ENCODE measurements at places on chromosomes 12 and 14.

DNA sequence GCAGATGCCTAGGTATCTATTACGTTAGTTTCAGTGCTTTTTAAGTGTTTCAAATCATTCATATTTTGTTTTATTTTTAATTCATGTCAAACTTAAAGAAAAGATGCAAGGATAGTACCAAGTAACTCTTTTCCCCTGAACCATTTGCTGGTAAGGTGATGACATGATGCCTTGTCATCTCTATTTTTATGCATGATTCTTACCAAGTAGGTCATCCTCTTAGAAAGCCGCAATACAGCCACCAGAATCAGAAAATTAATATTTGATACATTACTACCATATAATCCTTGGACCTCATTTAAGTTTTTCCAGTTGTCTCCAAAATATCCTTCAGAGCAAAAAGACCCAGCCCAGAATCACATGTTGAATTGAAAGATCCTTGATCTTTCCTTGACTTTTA is 22.3 kb downstream of the ATP5MC2 start:
- DNase-seq, result no peak

- DNase-seq, result no peak
Measured at GRCh38 chr12:101459642-101460346, 15.3 kb upstream of the SPIC start.

DNA sequence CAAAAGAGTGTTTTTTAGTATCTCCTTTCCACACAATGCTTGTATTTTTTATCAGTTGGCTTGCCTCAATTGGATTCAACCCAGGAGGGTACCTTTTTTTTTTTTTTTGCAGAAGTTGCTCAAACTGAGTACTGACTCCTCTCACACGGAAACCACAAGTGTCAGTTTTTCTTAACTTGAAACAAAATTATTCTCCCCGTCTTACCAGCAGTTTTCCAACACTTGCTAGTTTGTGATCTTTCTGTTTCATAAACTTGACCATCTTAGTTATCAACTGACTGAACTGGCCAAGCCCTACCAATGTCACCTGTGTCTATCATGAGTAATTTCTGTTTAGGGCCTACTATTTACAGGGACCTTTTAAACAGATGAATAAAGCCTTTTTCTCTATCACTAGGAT is 34.1 kb upstream of the ITPR2 start:
- DNase-seq, result no peak

- DNase-seq, result no peak
Measured at GRCh38 chr12:89632778-89633177, 75.9 kb downstream of the ATP2B1 start.

GRCh38 chr14:101400830-101401229 is 160.5 kb upstream of the DIO3 start:
- DNase-seq, result no peak

DNA sequence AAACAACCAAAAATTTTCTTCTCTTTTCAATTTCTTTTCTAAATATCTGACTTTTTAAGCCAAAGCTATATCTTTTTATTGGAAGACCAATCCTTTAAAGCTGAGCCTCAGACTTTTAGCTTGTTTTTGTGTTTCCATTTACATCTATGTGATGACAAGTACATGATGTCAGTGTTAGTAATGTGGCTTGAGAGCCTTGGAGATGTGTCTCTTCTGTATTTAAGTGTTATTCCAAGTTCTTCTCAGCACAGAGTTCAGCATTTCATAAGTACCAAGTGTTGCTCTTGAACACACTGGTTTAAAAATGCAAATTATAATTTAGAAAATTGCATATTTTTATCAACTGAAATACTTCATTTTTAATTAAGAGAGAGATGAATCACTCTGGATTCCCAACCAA is 948.9 kb upstream of the FLRT2 start:
- DNase-seq, result no peak

- no peak for DNase-seq
Measured at GRCh38 chr12:46108721-46109120, 118.3 kb upstream of the SCAF11 start.

DNA sequence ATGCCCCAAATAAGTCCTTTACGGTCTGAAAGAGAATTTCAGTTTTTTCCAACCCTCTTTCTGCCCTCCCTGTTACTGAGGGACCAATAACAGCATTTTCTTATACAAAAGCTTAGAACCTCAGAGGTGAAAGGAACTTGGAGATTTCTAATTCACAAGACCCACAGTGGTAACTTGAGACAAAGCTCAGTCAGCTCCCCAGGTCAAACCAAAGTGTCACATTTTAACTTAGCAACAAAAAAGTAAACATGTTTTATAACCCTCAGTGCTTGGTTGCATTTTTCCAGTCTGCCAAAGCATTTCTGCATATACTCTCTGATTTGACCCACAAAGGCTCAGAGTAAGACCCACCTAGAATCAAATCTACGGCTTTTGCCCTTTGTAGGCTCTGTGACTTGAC is 415.2 kb downstream of the VRK1 start:
- DNase-seq, result no peak

DNA sequence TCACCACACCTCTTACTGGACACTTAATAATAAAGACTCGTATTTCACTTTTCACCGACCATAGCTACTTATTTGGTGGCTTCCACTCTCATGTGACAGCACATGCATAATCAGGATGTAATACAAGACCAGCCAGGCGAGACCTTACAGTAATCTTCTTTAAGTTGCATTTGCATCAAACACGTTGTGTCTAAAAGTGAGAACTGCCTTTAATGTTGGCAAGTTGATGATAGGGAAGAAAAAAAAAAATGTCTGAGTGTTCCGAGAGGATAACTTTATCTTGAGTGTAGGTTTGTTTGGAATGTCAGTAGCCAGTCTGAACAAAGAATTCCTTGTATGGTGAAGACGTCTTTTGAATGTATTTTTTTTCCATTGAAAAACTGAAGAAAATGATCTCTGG is 440.4 kb downstream of the ADAMTS20 start:
- DNase-seq, result no peak

DNA sequence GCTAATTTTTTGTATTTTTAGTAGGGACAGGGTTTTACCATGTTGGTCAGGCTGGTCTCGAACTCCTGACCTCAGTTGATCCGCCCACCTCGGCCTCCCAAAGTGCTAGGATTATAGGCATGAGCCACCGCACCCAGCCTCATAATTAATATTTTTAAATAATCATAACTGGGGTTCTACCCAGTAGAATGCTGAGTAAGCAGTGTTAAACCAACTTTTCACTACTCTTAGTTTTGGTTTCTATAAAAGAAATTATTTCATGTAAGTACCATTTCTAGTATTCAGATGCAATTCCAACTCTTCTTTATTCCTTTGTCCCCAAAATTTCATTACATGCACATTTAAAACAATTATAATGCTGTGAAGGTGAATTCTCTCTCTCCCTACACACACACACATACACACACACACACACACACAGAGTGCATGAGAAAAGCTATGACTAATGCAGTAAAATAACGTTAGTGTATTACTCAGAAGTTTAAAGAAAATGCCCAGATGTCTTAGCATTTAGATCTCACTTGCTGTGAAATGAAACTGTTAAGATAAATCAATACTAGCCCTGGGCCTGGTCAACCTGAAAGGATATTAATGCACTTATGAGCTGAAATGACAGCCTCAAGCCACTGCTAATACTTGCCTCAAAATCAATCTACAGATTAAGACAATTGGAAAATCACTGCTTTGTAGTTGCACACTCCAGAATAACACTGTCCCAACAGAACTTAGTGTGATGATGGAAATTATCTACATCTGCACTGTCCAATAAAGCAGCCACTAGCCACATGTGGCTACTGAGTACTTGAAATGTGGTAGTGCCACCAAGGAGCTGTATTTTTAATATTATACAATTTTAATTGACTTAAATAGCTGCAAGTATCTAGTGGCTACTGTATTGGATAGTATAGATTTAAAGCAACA is 36.0 kb downstream of the PTPN21 start:
- no peak for DNase-seq

DNA sequence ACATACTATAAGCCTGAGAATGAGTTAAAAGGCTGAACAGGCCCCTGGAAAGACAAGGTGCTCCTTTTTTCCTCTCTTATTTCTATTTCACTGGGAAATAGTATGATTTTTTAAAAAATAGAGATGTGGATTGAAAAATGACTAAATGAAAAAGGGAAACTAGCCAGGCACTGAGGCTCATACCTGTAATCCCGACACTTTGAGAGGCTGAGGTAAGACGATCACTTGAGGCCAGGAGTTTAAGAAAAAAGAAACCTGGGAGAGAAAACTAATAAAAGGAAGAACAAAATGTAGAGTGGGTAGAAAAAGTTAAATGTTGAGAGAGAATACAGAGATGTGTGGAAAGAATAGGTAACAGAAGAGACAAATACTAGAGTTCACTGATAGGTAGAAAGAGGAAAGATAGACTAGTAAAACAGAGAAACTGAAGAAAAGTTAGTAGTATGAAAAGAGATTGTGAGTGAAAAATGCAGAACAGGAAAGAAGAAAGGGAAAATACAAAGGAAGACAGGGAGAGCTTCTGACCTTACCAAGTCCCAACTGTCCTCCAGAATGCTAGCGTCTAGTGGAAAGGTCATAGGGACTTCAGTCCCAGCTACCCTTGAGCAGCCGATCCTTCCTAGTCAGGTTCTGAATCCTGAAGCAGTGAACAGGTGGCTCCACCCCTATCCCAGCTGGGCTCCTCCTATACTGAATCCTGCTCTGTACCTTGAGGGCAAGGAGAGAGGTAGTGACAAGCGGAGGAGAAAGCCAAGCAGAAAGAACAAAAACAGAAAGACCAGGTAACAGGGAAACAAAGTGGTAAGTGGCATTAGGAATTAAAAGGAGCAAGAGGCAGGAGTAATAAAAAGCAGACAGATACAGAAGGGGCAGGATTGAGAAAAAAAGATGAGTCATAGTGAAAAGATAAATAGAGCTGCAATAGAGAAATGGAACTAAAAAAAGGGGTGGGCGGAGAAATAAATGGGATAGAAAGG is 7.3 kb downstream of the TMEM116 start:
- DNase-seq, result no peak

DNA sequence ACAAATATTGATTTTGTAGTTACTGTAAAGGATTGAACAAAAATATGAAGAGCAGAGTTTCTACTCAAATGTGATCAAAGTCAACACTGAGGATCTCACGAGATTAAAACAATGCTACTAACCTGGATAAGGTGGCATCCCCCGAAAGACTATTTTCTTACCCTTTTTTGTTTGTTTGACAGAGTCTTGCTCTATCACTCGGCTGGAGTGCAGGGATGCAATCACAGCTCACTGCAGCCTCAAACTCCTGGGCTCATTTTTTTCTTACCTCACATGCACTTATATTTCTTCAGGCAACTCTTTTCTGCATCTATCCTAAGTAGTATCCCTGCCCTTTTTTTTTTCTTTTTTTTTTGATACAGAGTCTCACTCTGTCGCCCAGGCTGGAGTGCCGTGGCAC is 109.2 kb downstream of the VEZT start:
- no peak for DNase-seq

GRCh38 chr14:68307790-68308168 is 485.1 kb downstream of the ZFP36L1 start:
- DNase-seq, result no peak

- DNase-seq, result no peak
Measured at GRCh38 chr14:93880021-93880820, 46.9 kb upstream of the FAM181A start.

- DNase-seq, result no peak
Measured at GRCh38 chr12:108438667-108439066, 76.4 kb upstream of the FICD start.

DNA sequence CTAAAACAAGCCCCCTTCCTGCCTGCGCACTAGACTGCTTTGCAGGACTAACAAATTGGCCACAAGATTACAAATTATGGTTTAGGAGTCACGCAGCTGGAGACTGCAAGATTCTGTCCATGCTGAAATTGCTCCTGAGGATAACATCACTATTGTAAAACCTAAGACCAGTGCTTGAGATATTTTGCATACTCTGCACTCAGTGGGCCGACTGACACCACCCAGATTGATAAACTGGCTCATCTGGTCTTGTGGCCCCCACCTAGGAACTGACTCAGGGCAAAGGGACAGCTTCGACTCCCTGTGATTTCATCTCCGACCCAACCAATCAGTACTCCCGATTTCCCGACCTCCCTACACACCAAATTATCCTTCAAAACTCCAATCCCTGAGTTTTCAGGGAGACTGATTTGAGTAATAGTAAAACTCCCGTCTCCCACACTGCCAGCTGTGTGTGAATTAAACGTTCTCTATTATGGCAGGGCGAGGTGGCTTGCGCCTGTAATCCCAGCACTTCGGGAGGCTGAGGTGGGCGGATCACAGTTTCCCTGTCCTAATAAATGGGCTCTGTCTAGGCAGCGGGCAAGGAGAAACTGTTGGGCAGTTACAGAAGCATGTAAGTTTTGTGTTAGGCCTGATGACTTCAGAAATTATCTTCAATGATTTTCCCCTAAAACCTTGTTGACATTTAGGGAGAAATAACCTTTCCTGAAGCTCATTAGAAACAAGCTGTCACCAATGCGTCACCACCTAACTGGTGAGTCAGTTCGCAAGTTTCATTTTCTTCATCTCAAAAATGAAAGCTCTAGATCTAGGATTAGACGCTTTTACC is 5.3 kb upstream of the UBC start:
- no peak for DNase-seq

- DNase-seq, result no peak
Measured at GRCh38 chr14:49594347-49595091, 4.2 kb upstream of the LRR1 start.

DNA sequence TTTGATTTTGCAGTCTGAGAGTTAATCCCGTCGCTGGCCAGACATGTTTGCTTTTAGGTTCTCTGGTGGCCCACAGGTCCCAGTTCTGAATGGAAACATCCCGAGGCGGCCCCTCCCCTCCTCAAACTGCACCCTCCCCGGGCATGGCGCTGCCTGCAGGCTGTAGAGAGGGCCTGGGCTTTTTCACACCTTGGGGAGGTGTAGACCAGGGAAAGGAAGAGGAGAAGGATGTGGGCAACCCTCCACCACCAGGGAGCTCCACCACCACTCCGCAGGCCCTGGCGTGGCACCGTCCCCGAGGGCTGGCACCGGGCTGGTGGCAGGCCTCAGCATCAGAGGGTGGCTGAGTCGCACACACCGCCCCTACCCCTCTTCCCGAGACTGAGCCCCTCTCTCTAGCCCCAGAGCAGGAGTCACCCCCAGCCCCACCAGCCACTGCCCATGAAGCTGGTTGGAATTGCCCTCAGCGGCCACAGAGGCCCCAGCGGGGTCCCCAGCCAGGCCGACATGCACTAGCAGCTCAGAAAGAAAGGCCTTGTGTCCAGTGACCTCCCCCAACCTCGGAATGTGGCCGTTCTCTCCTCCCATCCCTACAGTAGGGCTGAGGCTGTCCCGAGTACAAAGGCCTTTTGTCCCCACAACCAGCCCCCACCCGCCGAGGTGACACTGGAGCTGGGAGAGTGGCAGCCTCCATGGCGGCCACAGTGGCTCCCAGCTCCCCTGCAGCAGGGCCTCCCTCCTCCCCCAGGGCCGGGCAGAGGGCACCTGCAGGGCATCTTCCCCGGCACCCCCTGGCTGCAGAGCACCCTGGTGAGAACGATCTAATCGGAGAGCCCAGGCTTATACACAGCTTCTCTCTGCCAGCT is 23.5 kb upstream of the INF2 start:
- DNase-seq, result no peak

- DNase-seq, result no peak
Measured at GRCh38 chr14:103128631-103129300, 5.5 kb downstream of the TNFAIP2 start.
